ENCODE measurements at places on chromosomes 12 and 14. TPM values are rescaled to one million over a fixed set of nuclear protein-coding genes. Genes with fewer than 3 reads are reported as not detected.

Gene HSP90AA1
- 286 TPM for polyA plus RNA-seq

Gene PTPRB
- polyA plus RNA-seq: 12.7 TPM

- DNase-seq: no peak
These were observed 1.9 kb upstream of the SCFD1 start for GRCh38 chr14:30620178-30620577.

- no peak for DNase-seq
These were observed 324.8 kb downstream of the C12orf50 start for GRCh38 chr12:87704374-87704773.

- no peak for DNase-seq
These were observed 25.9 kb downstream of the SSH1 start for GRCh38 chr12:108831309-108831991.

DNA sequence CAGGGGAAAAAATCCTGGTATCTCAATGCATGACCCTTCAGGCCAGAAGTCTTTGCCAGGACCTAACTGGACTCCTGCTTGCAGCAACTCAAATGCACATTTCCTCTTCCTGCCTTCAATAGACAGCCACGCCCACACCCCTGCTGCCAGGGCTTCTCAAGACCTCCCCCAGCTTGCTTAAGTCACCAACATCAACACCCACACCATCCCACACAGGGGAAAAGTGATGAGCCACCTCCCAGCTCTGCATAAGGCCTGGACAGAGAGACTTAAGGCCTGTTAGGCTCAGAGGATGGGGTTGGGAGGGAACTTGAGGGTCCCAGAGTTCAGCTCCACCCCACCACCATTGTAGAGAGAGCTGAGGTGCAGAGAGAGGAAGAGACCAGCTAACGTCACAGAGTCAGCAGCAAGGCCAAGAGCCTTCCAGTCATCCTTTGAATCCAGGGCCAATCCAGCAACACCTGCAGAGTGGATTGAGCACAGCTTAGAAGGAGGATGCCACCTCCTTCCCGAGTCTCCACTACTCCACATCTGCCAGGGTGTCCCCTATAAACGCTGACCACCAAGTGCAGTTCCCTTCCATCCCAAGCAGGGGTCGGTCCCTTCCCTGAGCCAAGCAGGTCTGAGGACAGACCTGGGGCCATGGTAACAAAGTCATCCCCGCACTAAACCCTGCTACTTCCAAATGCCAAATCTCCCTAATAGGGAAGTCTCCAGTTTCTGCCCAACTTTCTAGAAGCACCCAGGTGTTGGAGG is 50.0 kb downstream of the KDM2B start:
- DNase-seq: no peak

Data from forelimb muscle (tissue), 1 donor.